ENCODE measurements at places on chromosomes 12 and 14.
A peak's percentile ranks its signal among the peaks of the same experiment; 100 is the strongest.

- no peak for DNase-seq
Measured at GRCh38 chr14:96112032-96112431, 72.9 kb downstream of the C14orf132 start.

GRCh38 chr12:19323805-19324204 lies 115.5 kb upstream of the AEBP2 start:
- DNase-seq, result no peak

DNA sequence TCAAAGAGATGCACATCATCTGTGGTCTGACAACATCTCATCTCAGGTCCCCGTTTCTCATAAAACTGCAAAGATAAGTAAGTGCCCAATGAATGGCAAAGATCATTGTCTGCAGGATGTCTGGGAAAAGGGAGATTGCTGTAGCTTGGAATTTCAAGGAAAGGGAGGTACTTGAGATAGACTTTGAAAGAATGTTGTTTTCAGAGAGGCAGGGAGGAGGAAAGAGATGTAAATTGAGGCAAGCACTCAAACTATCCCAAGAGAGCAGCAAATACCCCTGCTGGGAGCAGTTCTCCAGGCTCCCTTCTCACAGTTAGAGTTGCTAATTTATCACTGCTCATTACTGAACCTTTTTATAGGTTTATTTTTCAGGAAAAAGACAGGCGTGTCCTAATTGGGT lies 107.1 kb downstream of the MYRFL start:
- no peak for DNase-seq

DNA sequence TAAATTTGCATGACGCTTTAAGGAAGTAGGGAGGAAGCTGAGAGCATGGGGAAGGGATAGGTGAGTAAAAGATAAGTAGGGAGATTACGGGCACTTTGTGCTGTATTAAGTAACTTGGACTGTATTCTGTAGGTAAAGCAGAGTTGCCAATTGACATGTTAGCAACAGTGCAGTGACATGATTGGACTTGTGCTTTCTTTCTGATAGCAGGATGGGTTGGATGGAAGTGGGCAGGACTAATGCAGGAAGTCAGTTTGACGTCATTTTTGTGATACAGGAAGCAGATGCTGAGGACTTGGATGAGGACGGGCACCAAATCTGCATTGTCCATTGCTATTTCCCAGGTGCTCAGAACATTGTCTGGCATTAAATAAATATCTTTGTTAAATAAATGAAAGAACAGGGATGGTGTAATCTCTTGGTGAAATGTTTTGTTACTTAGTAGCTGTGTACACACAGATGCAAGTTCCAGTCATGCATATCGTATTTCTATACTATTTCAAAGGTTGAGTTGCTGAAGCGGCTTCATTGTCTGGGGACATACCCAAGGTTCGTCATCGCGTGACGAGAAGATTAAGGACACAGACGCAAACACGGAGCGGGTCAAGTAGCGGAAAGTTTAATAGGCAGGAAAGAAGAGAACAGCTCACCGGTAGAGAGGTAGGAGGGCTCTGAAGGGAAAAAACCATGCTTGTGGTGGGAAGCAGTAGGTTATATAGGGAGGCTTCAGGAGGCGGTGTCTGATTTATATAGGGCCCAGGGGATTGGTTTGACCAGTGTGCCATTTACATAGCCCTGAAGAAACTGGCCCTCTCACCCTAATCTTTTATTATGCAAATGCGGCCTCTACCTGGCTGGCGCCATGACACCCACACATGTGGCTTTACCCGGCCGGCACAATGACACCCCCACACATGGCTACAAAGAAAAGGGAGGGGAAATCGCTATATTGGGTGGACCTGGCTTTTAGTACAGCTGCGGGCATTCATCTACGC lies 30.7 kb downstream of the GUCY2C start:
- DNase-seq, result no peak

- no peak for DNase-seq
Measured at GRCh38 chr14:89504602-89505313, 87.7 kb upstream of the FOXN3 start.

GRCh38 chr12:768434-768833 lies 16.1 kb downstream of the WNK1 start:
- DNase-seq, result no peak

DNA sequence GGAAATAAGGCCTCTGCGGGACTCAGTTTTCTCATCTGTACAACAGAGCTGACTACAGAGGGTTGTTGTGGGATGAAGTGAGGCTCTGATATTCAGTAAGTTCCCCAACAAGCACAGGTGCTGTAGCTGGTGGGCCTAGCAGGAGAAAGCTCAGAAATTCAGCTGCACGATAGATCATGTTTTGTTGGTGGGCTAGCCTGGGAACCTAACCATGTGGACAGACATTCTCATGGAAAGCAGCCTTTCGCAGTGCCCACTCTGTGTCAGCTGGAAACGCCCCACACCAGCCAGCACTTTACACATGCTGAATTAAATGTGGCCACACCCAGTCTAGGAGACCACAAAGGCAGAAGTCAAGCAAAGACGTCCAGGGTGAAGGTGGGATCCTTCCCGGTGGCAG lies 16.1 kb downstream of the PITPNM2 start:
- no peak for DNase-seq

GRCh38 chr12:52980650-52981423 lies 25.4 kb upstream of the EIF4B start:
- DNase-seq, result peak; percentile 50

- no peak for DNase-seq
Measured at GRCh38 chr12:85755760-85756159, 80.4 kb downstream of the RASSF9 start.

- peak; percentile 16 for DNase-seq
Measured at GRCh38 chr14:32509632-32510187, 180.6 kb downstream of the AKAP6 start.

- no peak for DNase-seq
Measured at GRCh38 chr14:71193663-71194062, 286.4 kb downstream of the PCNX1 start.

GRCh38 chr14:25140411-25140810 lies 90.5 kb upstream of the STXBP6 start:
- no peak for DNase-seq

DNA sequence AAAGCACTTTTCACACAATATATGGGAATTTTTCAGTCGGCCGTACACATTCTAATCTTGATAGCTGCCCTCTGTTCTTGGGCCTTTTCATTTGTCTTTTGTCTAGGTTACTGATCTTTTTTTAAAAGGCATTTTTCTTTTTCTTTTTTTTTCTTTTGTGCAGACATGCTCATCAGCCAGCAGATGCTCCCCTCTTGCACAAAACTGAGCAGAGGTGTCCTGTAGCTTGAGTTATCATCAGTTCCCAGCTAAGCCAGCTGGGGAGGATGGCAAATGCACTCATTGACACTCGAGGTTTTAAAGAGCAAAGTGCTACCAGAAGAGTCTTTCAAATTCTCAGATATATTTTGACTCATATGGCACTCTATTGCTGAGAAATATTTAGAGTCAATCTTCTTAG lies 913.9 kb upstream of the SEL1L start:
- DNase-seq, result no peak

- no peak for DNase-seq
Measured at GRCh38 chr14:55814064-55814463, 234.1 kb downstream of the KTN1 start.

DNA sequence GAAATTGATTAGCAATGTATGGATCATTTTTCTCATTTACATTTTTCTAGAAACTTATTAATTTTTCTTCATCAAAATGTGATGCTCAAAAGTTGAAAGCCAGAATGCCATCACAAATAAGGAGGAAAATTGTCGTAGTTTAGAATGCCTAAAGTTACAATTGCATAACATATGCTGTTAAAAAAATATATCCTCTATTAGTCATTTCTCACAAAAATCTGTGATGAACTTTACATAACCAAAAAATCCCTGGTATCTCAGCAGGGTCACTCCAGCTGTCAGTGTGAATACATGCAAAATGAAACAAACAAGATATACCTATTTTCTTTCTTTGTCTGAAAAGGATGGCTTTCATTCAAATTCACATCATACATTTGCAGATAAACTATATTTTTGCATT lies 358.9 kb downstream of the PAWR start:
- DNase-seq, result no peak

GRCh38 chr14:91509083-91509877 lies 830 bp downstream of the PPP4R3A start:
- DNase-seq, result no peak

- no peak for DNase-seq
Measured at GRCh38 chr14:74620497-74620921, 8.5 kb upstream of the LTBP2 start.

DNA sequence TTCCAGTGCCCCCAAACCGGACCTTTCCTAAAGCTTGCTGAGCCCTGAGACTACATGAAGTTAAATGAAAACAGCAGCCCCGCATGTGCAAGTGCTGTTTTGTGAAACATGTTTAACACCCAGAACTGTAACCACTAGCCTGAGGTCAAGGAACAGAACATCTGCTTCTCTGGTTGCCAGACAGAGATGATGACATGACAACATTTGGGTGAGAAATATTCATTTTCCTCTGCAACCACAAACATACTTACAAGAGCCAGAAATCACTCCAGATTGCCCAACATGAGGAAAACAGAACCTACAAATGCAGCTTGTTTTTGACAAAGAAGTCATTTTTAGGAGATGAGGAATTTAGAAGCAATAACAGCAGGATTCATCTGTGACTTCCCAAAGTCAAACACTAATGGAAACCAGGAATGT lies 110.4 kb downstream of the BCAT1 start:
- DNase-seq, result no peak

DNA sequence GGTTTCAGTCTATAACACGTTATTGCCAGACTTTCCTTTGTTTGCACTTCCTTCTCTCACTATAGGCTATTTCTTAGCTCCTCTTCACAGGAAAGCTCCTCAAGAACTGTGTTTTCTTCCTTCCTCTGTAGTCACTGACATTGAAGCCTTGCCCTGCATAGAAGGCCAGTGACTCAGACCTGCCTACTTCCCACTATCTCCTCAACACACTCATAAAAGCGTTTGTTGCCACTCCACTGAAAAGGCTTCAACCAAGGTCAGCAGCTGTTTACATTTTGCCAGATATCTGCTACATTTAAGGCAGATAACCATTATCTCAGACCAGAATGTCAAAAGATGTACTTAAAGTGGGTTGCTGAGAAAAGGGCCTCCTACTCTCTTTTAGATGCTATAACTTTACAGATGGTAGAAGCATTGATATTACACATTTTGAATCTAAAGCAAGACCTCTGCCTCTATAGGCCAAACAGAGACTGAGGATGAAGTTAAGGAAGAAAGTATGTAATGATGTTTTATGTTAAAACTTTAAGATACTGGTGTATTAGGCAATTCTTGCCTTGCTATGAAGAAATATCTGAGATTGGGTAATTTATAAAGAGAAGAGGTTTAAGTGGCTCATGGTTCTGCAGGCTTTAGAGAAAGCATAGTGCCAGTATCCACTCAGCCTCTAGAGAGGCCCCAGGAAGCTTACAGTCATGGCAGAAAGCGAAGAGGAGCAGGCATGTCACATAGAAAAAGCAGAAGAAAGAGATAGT lies 233.3 kb upstream of the FLRT2 start:
- no peak for DNase-seq

- no peak for DNase-seq
Measured at GRCh38 chr14:44846232-44846824, 115.4 kb downstream of the KLHL28 start.

DNA sequence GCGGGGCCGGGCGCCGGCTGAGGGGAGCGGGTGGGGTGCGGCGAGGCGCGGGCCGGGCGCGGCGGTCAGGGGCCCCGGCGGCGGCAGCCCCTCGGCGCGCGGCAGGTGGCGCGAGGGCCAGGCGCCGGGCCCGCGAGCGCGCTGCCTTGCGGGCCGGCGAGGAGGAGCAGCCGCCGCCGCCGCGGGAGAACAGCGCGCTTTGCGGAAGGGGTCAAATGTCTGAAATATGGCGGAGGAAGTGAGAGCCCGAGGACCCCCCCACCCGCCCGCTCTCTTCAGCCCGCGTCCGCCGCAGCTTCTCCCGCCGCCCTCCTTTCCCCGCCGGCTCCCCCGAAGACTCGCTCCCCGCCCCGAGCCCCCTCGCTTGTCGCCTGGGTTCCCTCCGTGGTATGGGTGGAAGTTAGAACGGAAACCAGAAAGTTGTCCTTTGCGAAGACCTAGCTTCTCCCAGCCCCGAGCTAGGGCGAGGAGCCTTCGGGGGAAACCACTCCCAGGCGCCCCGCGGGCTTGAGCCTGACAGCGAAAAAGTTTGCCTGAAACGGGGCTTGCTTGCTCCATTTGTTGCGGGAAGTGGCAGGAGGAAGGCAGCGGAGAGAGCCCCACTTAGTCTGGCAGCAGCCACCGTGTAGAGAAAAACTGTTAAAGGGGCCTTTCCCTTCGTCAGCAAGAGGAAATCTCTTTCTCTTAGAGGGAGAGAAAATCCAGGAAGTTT lies 551 bp downstream of the RAP1B start:
- no peak for DNase-seq

DNA sequence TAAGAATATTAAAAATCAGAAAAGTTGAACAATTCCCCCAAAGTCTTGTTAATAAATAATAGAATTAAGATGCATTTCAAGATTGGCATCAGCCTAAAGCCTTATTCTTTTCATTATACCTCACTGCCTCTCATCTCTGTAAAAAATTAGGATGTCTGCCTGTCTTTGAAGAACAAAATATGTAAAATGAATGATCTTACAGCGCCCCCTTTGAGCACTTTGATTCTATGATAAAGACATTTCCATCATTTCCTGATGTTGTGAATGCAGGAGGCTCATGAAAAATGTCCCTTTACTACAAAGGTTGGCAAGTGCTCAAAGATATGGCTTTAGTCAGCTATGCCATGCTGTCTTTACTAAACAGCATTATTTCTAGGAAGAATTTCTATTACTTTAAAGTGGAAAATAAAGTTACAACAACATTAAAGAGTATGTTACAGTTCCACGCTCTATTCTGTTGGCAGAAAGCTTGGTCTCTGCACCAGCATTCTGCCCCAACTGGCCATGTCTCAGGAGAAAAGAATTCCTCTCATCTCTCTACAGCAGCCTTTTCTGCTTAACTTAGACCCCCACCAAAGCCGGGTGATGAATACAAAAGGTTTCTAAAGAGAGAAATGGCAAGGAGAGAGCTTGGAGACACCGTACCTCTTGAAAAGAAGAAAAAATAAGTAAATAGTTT lies 95.1 kb downstream of the LLPH start:
- DNase-seq, result no peak

- no peak for DNase-seq
Measured at GRCh38 chr14:29310757-29311156, 544.2 kb downstream of the FOXG1 start.

DNA sequence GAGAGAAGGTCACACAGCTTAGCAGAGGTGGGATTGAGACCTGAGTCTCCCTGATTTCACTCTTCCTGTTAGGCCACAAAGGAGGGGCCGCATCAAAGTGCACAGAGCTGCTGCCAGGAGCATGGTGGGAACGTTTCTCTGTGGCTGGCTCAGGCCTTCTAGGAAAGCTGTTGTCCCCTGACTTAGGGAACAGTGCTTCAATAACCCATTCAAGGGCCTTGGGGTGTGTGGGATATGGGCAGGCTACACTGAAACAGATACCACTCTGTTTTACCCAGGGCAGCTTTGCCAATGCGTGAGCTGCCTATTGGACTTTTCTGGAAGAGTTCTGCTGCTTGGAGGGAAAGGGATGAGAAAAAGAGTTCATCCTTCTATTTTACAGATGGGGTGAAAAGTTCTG lies 110.0 kb downstream of the ADCK1 start:
- DNase-seq, result no peak

GRCh38 chr14:38469156-38469555 lies 213.3 kb upstream of the CLEC14A start:
- DNase-seq, result no peak
